ENCODE measurements at places on chromosomes 12 and 14.

- no peak for DNase-seq
Observed at GRCh38 chr12:131159660-131160059, 206.0 kb downstream of the ADGRD1 start.

- no peak for DNase-seq
Observed at GRCh38 chr14:96309133-96309895, 53.3 kb downstream of the BDKRB1 start.

DNA sequence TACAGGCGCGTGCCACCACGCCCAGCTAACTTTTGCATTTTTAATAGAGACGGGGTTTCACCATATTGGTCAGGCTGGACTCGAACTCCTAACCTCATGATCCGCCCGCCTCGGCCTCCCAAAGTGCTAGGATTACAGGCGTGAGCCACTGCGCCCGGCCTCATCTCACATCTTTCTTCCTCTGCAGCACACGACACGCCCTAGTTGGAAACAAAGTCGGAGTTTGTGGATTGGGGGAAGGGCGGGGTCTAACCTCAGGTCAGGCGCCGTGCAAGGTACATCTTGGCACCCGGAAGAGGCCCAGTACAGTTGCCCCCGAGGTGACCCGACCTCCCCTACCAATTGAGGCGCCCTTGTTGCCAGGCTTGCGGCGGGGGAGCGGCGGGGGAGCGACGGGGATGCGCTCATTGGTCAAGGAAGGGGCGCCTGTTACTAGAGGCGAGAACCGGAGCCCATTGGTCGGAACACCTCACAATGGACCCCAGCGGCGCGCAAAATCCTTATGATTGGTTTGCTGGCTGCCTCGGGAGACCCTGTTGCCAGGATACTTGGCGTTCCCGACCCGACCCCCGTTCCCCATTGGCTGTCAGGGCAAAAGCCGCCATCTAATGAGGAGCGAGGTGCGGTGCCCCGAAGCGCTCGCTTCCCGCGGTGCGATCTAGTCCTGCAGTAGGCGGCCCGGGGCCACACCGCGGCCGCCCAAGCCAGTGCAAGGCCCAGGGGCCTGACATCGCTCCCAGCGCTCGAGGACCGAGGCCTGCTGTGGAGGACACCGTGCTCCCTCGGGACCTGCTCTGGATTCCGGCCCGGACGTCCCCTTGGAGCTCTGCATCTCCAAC lies at the start of gene REC8:
Gene REC8, plus strand, starts transcription at position 659 of the 839 bp plus-strand sequence. CDS start 473 bp downstream, outside the sequence.
- DNase-seq, result peak; percentile 63

- no peak for DNase-seq
Observed at GRCh38 chr14:30518867-30519560, 39.9 kb upstream of the G2E3 start.

DNA sequence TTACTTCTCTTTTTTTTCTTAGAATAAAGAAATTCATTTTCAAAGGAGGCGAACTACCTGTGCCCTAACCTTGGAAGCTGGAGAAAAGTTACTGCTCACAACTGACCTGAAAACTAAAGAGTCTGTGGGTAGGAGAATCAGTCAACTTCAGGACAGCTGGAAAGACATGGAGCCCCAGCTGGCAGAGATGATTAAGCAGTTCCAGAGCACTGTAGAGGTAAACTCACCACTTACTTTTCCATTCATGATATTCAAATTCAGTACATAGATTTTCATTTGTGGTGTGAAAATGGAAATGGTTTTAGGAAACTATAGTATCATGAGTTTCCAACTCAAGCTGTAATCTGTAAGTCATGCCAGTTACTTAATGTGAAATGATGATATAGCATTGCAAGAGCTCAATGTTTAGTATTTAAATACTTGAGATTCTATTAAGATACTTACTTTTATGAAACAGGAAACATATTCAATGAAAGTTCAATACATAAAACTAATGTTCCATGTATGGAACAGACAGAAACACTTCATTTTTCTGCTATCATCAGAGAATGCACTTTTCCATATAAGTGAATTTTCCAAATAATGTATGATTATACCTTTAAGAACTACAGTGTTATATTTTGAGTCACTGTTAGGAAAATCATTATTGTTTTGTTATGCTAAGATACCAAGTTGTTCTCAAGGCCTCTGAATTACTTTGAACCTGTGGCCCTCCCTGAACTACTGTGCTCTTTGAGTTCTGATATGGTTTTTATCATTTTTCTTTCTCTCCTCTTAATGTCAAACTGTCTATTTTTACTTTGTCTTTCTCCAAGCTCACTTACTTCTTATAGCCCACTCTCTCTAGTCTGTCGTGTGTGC lies 119.0 kb downstream of the ESR2 start:
- DNase-seq, result no peak
